ENCODE measurements at places on chromosomes 7 and 10. TPM values are rescaled to one million over a fixed set of nuclear protein-coding genes. Genes with fewer than 3 reads are reported as not detected.

DNA sequence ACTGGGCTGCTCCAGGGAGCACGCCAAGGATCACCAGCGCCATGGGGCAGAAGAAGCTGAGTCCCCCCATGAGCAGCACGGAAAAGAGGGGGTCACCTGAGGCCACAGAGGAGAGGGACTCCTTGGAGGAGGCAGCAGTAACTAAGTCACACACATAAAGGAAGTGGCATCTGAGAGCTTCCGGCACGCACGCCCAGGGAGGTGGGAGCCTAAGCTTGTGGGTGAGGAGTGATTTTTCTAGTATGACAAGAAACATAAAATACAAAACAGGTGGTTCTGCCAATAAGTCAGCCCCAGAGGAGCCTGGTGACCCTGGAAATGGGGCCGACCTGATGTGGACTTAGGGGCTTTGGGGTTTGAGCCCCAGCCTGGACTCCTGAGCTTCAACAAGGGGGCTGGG is 60.8 kb downstream of the CARD11 start:
- peak; percentile 5 for DNase-seq

DNA sequence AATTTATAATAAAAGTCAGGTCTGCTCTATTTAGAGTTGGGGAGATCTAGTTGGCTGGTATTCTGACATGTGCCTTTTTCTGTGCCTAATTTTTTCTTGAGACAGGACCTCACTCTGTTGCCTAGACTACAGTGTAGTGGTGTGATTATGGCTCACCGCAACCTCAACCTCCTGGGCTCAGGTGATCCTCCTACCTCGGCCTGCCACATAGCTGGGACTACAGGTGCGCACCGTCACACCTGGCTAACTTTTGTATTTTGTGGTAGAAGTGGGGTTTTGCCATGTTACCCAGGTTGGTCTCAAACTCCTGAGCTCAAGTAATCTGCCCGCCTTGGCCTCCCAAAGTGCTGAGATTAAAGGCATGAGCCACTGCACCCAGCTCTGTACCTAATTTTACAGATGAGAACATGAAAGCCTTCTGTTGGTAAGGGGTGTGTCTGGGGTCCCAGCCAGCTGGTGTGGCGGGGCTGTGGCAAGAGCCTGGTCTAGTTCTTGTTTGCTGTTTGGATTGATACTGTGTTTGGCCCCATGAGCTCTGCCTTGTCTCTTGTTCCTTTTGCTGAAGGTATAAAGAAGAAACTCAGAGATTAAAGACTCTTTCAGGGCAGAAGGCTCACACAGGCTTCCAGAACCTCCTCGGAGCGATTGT is 31.4 kb downstream of the POR start:
- DNase-seq, result no peak

- no peak for DNase-seq
These were observed 5.0 kb downstream of the NOLC1 start for GRCh38 chr10:102157224-102157623.

GRCh38 chr7:139725858-139726484 is 51.8 kb downstream of the HIPK2 start:
- no peak for DNase-seq

- DNase-seq, result no peak
These were observed 446.5 kb upstream of the FOXK1 start for GRCh38 chr7:4235596-4235995.

- no peak for DNase-seq
These were observed 97.9 kb upstream of the PALS2 start for GRCh38 chr7:24475166-24475961.

- DNase-seq, result peak; percentile 4
These were observed 43.8 kb upstream of the INPP5A start for GRCh38 chr10:132493756-132494290.

IFIT2 gene
- not detected for total RNA-seq

DNA sequence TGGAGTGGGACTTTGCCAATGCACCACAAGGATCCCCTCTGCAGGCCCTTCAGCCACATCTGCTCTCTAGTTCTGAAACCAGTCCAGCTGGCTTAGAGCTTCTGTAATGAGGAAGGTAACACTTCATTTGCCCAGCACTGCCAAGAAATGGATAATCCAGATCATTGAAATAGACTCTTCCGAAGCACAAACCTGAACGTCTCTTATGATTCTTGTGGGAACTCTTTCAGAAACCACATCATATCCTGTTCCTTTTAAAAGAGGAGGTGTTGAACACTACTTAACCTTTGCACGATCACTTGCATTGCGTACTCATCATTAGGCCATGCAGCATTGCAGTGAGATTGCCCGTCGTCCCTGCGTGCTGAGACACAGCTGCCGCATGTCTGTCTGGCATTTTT is 25.8 kb upstream of the PLPP4 start:
- DNase-seq, result no peak

CYP2C8 gene
- total RNA-seq, result 3.4 TPM

- DNase-seq, result peak; percentile 1
These were observed 30.2 kb upstream of the GIMAP8 start for GRCh38 chr7:150420242-150420641.

HOXA1 gene
- total RNA-seq, result not detected

DNA sequence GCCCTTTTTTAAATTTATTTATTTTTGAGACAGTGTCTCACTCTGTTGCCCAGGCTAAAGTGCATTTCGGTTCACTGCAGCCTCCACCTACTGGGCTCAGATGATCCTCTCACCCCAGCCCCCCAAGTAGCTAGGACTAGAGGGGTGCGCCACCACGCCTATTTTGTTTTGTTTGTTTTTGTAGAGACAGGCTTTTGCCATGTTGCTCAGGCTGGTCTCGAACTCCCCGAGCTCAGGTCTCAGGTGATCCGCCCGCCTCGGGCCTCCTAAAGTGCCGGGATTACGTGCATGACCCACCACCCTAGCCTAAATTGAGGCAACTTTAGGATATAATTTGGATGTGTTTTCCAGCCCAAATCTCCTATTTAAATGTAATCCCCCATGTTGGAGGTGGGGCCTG is 805 bp downstream of the ZNF736 start:
- no peak for DNase-seq

DNA sequence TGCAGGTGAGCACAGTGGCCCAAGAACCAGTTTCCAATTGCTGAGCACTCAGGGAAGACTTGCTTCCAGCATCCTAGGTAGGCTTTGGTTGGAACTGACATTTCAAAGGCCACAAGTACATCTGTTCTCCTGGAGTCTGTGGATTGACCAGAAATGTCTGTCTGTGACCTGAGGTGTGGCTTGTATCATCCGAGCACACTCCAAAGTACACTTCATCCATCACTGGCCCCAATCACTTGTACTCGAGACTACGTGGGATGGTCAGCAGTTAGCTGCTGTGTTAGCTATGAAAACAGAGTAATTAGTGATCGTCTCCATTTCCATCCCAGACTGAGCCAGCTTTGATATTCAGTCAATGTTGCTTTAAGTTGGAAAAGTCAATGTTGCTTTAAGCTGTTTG is 45.0 kb downstream of the MKI67 start:
- DNase-seq, result no peak

COMMD3 gene
- 32.7 TPM for total RNA-seq
